Femur (tissue), 1 donor: ENCODE measurements at places on chromosomes 11 and 22.

DNA sequence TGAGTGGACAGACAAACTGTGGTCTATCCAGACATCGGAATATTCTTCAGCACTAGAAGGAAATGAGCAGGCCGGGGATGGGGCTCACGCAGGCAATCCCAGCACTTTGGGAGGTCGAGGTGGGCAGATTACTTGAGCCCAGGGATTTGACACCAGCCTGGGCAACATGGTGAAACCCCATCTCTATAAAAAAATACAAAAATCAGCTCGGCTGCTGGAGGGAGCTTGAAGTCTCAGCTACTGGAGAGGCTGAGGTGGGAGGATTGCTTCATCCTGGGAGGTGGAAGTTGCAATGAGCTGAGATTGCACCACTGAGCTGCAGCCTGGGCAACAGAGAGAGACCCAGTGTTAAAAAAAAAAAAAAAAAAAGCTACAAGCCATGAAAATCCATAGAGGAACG is 8.0 kb upstream of the CTSD start:
- DNase-seq: peak; percentile 41

DNA sequence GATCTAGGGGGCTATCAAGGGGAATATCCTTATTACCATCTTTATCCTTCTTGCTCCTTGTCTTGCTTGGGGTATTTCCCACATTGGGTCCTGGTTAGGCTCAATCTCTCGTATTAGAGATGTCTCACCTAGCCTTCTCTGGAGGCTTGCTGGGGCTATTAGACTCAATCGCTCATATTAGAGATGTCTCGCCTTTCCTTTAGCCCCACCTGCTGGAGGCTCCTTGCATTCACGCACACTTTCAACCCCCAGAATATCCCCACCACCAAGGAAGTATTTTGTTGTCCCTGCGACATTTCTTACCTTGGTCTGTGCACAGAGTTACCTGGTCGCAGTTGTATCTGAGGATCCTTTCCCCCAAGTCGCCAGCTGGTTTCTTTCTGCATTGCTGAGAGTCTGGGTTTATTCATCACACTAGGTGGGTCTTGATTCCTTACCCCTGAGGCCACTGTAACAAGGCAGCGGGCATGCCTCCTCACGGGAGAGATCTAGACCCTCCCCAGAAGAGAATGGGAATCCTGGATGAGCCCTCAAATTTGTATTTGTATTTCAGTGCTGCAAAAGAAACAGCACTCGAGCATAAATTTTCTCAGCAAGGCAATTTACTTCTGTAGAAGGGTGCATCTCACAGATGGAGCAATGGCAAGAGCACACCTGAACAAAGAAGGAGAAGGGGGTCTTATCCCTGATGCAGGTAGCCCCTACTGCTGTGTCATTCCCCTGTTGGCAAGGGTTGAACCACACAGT is 15.9 kb upstream of the HYLS1 start:
- no peak for DNase-seq

DNA sequence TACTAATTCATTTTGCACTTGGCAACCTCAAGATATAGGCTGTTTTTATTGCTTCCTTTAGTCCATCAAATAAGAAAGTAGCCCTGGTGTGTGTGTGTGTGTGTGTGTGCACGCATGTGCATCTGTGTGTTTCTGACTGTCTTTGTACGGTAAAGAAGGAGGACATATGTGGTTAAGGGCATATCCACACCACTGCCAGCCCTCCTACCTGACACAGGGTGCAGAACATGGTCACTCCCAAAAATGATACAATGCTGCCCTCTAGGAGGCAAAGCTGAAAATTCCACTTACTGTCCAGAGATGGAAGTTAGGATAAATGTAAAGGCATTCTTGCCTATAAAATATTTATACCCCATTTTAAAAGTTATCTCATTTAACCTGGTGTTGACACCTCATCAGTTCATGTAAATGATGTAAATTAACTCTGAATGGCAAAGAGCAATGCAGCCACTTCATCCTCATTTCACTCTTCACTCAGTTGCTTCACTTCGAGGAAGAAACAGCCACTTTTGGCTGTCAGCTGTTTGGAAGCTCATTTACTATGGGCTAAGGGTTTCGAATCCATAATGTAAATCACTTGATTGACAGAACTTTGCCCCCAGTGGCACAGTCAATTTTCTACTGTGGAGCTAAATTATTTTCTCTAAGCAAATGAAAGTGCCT is 83.1 kb upstream of the MTNR1B start:
- peak; percentile 62 for DNase-seq

GRCh38 chr22:48077699-48078098 is 1315.2 kb downstream of the TBC1D22A start:
- DNase-seq: no peak

DNA sequence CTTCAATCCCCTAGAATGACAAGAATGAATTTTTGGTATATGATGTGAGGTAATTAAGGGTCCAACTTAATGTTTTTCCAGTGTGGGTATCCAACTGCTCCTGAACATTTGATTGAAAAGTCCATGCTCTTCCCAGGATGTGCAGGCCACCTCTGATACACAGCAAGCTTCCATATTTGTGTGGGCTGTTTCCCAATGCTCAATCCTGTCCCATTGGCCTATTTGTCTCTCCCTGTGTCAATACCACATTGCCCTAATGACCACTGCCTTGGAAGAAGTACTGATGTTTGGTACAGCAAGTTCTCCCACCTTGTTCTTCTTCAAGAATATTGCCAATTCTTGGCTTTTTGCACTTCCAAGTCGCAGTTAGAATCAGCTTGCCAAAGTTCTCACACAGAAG is 42.9 kb downstream of the KCNQ1OT1 start:
- no peak for DNase-seq

- peak; percentile 27 for DNase-seq
Measured at GRCh38 chr11:73287400-73288101, 15.4 kb downstream of the P2RY6 start.

- DNase-seq: no peak
Measured at GRCh38 chr11:17905477-17905876, 107.4 kb downstream of the SERGEF start.

DNA sequence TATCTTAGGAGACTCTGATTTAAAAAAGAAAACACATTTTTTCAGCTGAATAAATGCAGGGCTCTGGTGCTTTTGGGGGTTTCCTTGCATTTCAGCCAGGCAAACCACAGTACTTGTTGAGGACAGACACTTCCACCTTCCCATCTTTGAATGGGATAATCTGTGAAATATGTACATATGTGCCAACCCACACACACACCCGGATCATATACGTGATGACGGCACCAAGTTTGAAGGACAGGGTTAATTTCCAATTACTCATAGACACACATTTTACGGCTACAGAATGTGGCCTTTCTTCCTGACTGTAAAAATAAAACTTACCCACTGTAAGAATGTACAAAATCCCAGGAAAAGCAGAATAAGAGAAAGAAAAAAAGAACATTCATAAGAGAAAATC is 104.4 kb downstream of the MPPED2 start:
- no peak for DNase-seq

DNA sequence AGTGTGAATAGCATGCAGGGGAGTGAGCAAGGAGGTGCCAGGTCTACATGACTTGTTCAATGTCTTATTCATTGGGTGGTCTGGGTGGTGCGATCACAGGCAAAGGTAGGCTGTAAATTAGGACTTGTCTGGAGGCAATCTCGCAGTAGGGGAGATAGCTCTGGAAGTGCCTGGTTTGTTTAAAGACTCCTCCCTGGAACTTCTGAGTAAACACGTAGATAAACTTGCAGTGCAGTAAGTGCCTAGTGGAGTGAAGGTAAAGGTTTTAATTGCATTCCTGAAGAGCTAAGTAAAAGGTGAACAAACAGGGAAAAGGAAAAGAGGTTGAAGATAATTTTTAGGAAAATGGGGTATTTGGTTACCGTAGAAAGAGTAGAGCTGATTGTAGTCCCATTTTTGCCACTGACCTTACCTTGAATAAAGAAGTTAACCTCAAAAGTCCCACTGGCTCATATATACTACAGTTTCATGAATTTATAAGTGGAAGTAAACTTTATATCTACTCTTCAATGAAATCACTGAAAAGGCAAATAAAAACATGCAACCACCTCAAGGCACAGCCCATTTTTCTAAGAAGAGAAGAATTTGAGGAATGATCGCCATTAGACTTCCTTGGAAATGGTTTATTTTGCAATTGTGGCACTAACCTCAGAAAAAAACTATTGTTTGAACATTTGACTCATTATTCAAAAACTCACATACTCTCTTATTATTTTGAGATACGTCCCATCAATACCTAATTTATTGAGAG is 44.3 kb downstream of the AASDHPPT start:
- DNase-seq: no peak

GRCh38 chr22:19223110-19223509 is 44.6 kb upstream of the SLC25A1 start:
- no peak for DNase-seq

- no peak for DNase-seq
Measured at GRCh38 chr11:4921796-4922195, 2.3 kb downstream of the OR51G1 start.

DNA sequence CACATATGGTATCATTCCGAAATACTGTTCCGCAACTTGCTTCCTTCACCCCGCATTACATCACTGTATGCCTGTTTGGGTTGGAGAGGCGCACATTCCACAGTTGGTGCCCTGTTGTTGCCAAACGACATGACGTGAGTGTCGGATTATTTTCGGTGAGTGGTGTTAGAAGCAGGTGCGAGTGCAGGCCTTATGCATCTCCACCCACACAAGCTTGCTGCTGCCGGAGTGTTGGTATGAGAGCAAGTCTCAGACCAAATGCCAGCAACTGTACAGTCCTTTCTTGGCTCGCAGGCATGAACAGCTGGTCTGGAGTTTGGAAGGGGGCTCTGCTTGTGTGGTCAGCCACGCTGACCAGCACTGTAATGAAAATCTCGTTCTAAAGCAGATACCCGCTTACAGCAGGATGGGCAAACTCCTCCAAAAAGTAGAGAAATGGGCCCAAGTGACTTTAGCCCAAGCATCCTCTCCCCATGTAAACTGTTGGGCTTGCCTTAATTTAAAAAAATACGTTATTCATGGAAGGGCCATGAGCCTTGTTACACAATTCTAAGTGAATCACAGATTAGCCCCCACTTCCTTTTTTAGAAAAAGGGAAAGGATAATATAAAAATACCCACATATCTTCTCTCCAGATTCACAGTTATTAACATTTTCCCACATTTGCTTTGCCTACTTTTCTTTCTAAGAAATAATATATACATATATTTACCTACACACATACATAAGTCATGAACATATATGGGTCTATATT is 48.7 kb upstream of the OR9Q1 start:
- DNase-seq: peak; percentile 74

DNA sequence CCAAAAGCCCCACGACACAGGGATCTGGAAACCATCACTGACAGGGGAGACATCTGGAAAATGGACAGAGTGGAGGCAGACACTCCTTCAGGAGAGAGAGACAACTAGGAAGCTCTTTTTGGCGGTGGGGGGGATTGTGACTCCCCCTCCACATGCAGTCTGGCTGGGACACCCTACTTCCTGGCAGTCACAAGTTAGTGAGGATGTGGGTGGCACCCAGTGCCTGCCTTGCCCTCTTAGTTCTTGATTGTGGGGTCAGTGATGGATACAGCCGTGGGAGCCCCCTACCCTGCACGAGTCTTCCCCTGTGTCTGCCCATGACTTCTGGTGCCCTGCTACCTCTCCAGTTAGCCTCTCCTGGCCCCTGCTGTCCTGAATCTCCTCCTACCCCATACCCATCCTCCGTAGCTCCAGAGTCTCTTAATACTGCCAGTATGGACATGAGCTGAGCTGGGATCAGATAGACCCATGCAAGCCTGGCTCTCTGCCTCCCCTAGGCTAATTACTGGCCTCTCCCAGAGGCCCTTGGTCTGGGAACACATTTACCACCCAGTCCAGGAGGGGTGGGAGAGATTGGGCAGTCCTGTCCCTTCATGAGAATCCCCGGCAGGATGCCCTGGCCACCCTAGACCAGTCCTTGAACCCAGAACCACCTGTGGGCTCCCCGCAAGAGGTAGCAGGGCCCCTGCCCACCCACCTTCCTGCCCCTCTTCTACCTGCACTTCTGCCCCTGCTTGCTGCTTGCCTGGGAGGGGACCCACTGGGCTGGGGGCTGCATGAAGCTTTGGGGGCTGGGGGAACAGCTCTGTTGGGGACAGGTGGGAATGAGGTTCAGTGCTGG is 22.8 kb downstream of the RHBDD3 start:
- no peak for DNase-seq

GRCh38 chr11:45982656-45983470 is 60.4 kb downstream of the LARGE2 start:
- peak; percentile 40 for DNase-seq

GRCh38 chr11:97033178-97033577 is 643.4 kb downstream of the JRKL start:
- DNase-seq: no peak

DNA sequence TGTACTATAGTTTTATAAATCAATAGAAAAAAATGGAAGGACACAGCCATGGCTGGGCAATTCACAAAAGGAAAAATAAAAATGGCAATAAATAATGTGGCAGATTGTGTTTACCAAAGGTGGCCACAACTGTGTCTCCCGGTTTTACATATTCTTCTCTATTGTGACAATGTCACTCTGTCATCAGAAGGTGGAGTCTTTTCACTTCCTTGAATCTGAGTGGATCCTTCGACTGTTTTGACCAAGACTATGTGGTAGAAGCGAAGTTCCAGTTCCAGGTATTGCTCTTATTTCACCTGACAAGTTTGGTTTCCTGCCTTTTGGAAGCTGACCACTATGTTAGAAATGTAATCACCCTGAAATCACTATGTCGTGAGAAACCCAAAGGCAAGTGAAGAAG is 31.0 kb upstream of the HSD17B12 start:
- DNase-seq: no peak

GRCh38 chr11:68827733-68828132 is 14.0 kb downstream of the CPT1A start:
- no peak for DNase-seq

GRCh38 chr11:985406-985805 is 51.1 kb downstream of the MUC6 start:
- DNase-seq: no peak

DNA sequence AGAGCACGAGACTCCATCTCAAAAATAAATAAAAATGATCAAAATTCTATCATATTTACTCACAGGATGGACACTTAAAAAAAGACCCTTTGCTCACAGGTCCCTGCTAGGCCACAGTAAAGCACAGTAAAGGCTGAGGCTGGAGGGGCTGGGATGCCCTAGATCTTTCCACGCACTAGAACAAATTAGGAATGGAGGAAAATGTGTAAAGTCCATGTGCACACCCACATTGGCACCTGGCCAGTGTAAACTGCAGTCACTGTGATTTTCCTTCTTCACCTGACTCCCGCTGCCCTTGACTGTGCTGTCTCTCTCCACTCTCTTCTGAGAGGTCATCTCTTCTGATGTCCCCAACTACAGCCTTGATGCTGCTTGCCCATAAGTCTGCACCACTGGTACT is 195.5 kb downstream of the EFCAB6 start:
- DNase-seq: no peak

DNA sequence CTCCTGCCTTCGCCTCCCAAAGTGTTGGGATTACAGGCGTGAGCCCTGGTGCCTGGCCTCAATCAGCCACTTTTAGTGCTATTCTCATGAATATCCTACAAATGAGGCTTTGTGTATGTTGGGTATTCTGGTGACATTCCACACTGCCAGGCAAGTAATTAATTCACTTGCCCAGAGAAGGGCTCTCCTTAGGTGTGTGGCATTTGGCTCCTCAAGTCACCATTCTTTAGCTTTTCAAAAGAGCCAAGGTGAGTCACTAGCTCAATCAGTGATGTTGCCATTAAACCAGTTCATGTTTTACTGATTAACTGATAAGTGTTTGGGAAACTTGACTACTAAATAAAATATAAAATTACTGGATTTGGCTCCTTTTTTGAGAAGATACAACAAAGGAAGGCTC is 52.2 kb downstream of the SLC25A17 start:
- DNase-seq: no peak
